ENCODE measurements at places on chromosomes 7 and 10.

- DNase-seq: no peak
Observed at GRCh38 chr10:82908751-82909150, 1033.8 kb downstream of the NRG3 start.

DNA sequence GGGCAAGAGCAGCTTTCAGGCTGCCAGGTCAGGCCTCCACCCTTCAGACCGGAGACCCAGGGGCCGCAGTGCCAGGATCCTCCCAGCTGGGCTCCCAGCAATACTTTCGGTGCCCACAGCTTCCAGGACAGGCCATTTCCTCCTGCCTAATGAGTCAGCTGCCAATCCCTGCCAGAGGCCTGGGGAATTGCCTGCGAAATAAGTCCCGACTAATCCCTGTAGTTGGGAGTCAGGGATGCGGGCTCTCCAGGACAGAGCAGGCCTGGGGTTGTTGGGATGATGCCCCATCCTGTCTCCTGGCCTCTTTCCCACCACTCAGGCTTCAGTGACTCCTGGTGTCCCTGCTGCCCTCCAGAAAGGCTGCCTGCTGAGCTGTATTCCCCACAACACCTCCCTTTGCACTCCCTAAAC lies 143.5 kb upstream of the UNC5B start:
- DNase-seq: no peak

DNA sequence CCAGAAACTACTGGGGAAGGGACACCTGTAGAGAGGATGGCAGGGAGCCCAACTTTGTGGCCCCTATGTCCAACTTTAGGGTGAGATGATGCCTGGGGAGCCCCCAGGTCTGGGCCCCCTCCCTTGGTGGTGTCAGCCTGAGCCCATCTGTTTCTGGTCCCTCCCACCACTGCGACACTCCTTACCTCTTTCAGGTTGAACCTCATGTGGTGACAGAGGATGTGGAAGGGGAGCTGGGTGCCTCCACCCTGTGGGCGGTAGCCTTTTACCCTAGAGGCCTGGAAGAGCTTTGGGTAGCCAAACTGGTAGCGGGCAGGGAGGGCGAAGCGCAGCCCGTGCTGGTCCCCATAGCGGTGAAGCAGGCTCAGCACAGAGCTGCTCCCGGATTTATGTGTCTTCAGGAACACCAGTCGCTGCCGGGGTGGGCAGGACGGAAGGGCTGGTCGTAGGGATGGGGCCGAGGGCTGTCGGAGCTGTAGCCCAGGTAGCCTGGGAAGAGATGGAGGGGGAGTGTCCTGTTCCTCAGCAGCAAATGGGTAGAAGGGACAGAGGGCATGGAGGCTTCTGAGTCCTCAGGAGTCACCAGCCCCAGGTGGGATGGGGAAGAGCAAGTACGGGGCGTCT lies 2.0 kb downstream of the GAL3ST4 start:
- DNase-seq: no peak

DNA sequence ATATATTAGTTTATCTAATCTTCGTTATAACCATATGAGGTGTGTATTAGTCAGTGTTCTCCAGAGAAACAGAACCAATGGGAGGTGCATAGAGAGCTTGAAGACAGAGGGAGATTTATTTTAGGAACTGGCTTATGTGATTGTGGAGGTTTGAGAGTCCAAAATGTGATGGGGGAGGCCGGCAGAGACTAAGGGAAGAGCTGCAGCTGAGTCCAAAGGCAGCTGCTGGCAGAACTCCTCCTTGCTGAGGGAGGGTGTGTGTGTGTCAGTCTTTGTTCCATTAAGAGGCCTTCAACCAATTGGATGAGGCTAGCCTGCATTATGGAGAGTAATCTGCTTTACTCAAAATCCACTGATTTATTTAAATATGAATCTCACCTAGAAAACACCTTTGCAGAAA lies 165.1 kb downstream of the SH3PXD2A start:
- DNase-seq: no peak

GRCh38 chr7:121195874-121196273 lies 132.9 kb upstream of the WNT16 start:
- DNase-seq: no peak

- DNase-seq: no peak
Observed at GRCh38 chr10:43259213-43259991, 7.5 kb downstream of the RASGEF1A start.
